ENCODE measurements at places on chromosomes 3 and 15. TPM values are rescaled to one million over a fixed set of nuclear protein-coding genes. Genes with fewer than 3 reads are reported as not detected.

KLHDC8B gene
- 16.1 TPM for polyA plus RNA-seq

IFT122 gene
- 13.6 TPM for polyA plus RNA-seq

GATM gene
- 12.0 TPM for polyA plus RNA-seq

SLC51B gene
- 92.5 TPM for polyA plus RNA-seq

GRM2 gene
- not detected for polyA plus RNA-seq

KLF15 gene
- 0.69 TPM for polyA plus RNA-seq

RARRES1 gene
- 39.3 TPM for polyA plus RNA-seq

AGTR1 gene
- not detected for polyA plus RNA-seq

NR2E3 gene
- 0.47 TPM for polyA plus RNA-seq

DNAH12 gene
- polyA plus RNA-seq = 0.16 TPM

FBLN2 gene
- 4.2 TPM for polyA plus RNA-seq

KY gene
- 0.13 TPM for polyA plus RNA-seq

DGKG gene
- 0.60 TPM for polyA plus RNA-seq

TM4SF4 gene
- not detected for polyA plus RNA-seq

ACKR2 gene
- 3.3 TPM for polyA plus RNA-seq

CCDC39 gene
- polyA plus RNA-seq = 0.01 TPM

IGSF11 gene
- not detected for polyA plus RNA-seq

CD96 gene
- 8.2 TPM for polyA plus RNA-seq

FSIP1 gene
- polyA plus RNA-seq = 3.7 TPM

DAZL gene
- polyA plus RNA-seq = 0.12 TPM

IQCF5 gene
- not detected for polyA plus RNA-seq

CHDH gene
- polyA plus RNA-seq = 6.8 TPM

ADAM10 gene
- polyA plus RNA-seq = 11.1 TPM

TRPM1 gene
- not detected for polyA plus RNA-seq

DPPA2 gene
- polyA plus RNA-seq = not detected

ZDHHC23 gene
- 8.0 TPM for polyA plus RNA-seq

GUCA1C gene
- not detected for polyA plus RNA-seq

LRRC15 gene
- 0.23 TPM for polyA plus RNA-seq

LRRC3B gene
- polyA plus RNA-seq = not detected

BCL2A1 gene
- 3.6 TPM for polyA plus RNA-seq

ALG1L2 gene
- polyA plus RNA-seq = not detected

CCDC54 gene
- polyA plus RNA-seq = not detected

GRIP2 gene
- 0.23 TPM for polyA plus RNA-seq

ACTR8 gene
- 9.0 TPM for polyA plus RNA-seq

SUCLG2 gene
- polyA plus RNA-seq = 194 TPM

SH3GL3 gene
- polyA plus RNA-seq = 0.04 TPM

ITIH3 gene
- not detected for polyA plus RNA-seq

C3orf80 gene
- under 0.01 TPM for polyA plus RNA-seq

CMTM8 gene
- polyA plus RNA-seq = 4.2 TPM

CHRNB4 gene
- not detected for polyA plus RNA-seq
